ENCODE measurements at places on chromosomes 1 and 21.

DNA sequence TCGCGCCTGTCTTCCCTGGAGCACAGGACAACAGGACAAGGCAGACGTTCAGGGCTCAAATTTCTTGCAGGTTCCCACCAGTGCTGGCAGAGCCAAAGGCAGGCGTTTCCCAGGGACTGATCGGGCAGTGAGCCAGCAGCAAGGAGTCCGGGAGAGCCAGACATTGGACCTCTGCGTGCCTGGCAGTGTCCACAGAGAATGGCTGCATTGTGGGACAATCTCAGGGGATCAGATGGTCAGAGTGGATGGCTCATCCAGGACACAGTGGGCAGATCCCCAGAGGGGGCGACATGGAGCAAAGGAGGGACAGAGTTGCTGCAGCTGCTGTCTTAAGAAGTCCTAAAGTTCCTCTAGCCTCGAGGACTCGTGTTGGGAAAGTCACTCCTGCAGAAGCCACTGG lies 4.6 kb downstream of the TMEM63A start:
- no peak for DNase-seq

GRCh38 chr21:25515484-25516405 lies 91.5 kb downstream of the MRPL39 start:
- DNase-seq: no peak

GRCh38 chr1:38178216-38178615 lies 131.6 kb upstream of the POU3F1 start:
- DNase-seq: no peak

- DNase-seq: no peak
Observed at GRCh38 chr1:3207217-3207848, 138.3 kb downstream of the PRDM16 start.

GRCh38 chr21:42653231-42654061 lies at the start of gene PDE9A:
PDE9A (plus strand) TSS chr21:42653621; CDS start chr21:42653815, 194 bp downstream.
- DNase-seq: no peak

DNA sequence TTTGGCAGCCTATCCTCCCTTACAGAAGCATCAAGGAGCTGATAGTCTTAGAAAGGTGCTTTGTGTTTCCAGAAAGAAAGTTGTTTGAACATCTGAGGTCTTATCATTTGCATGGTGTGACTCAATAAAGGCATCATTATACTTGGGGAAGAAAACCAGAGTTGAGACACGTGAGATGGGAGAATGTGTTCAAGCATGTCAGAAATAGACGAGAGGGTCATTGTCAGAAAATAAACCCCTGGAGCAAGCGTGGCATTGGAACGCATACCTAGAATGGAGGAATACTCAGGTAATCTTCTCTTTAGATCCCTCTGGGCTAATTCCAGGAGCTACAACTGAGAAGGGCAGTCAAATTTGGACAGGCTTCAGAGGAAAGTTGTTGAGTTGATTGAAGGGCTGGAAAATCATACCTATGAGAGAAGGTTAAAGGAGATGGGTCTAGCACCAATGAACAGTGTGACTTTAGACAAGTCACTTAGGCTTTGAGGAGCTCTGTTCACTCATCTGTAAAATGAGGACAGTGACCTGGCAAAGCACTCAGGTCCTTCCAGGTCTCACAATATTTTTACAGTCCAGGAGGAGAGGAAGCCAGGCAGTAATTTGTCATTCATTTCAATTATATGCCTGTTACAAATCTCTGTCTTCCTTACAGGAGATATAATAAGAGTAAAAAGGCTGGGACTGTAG lies 101.3 kb upstream of the C1orf21 start:
- no peak for DNase-seq

GRCh38 chr1:3654549-3655281 lies 2.4 kb downstream of the TP73 start:
- DNase-seq: no peak

DNA sequence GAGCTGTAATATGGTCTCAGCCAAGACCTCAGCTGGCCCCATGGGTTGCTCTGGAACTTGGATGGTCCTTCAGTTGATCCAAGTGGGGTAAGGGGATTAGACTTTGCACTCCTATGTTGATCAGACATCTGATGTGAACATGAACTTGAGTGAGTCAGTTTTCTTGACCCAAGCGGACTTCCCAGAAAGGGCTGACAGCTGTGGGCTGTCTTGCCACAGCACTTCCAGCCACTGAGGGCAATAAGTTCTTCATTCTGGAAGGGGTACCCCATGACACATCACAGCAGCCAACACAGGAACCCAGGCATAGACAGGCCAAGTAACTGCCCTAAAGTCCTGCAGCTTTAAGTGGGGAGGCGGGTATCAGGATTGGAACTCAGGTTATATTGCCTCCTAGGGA lies 93.9 kb upstream of the USP24 start:
- no peak for DNase-seq
